ENCODE measurements at places on chromosomes 1 and 21.

GRCh38 chr1:103170609-103171008 lies 62.3 kb upstream of the COL11A1 start:
- no peak for DNase-seq

DNA sequence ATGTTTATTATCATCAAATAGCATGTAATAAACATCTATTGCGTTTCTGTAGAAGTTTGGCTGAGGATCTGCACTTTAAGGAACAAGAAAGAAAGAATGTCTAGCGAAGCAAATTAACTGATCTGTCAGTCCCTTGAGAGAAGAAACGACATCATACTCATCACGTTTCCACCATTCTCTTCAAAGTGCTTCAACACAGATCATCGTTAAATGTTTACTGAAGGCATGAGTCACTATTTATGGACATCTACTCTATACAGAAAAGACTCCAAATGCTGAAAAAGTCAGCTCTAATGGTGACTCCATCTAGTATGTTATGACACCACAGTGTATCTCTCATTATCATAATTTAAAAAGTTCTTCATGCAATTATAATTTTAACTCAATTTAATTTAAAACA lies 369.1 kb downstream of the RGS7 start:
- no peak for DNase-seq

GRCh38 chr1:78165816-78166215 lies 120.0 kb downstream of the GIPC2 start:
- no peak for DNase-seq

- DNase-seq: no peak
Observed at GRCh38 chr1:167849666-167850065, 64.3 kb downstream of the ADCY10 start.

- no peak for DNase-seq
Observed at GRCh38 chr21:34039678-34040382, 33.5 kb upstream of the MRPS6 start.

GRCh38 chr1:50123071-50123470 lies 14.4 kb downstream of the ELAVL4 start:
- DNase-seq: no peak

- DNase-seq: no peak
Observed at GRCh38 chr1:157304271-157304670, 166.1 kb upstream of the ETV3 start.

GRCh38 chr1:214277704-214278635 lies 3.0 kb upstream of the SMYD2 start:
- DNase-seq: no peak

- DNase-seq: no peak
Observed at GRCh38 chr1:219759095-219759494, 146.2 kb upstream of the ZC3H11B start.

DNA sequence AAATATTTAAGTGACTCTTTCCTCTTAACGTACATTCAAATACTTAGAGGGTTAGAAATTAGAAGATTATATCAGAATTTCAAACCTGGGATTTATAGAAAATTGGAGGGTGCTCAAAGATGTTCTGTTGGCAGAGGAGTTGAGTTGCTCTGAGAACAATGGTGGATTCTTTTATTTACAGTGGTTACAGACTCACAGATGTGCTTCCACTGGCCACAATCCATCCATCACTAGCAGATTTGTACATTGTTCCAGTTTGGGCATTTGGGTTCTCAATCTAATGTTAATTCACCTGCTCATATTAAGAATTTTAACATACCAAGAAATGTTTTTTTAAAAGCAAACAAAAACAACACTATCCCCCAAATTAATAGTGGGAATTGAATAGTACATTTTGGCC lies 23.5 kb downstream of the DNAJC6 start:
- DNase-seq: no peak

DNA sequence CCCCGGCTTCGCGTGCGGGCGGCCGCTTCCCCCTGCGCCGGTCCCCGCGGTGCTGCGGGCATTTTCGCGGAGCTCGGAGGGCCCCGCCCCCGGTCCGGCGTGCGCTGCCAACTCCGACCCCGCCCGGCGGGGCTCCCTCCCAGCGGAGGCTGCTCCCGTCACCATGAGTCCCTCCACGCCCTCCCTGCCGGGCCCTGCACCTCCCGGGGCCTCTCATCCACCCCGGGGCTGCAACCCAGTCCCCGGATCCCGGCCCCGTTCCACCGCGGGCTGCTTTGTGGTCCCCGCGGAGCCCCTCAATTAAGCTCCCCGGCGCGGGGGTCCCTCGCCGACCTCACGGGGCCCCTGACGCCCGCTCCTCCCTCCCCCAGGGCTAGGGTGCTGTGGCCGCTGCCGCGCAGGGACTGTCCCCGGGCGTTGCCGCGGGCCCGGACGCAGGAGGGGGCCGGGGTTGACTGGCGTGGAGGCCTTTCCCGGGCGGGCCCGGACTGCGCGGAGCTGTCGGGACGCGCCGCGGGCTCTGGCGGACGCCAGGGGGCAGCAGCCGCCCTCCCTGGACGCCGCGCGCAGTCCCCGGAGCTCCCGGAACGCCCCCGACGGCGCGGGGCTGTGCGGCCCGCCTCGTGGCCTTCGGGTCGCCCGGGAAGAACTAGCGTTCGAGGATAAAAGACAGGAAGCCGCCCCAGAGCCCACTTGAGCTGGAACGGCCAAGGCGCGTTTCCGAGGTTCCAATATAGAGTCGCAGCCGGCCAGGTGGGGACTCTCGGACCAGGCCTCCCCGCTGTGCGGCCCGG lies 159.2 kb downstream of the RUNX1 start:
- peak; percentile 89 for DNase-seq

GRCh38 chr1:202145068-202145743 lies 669 bp upstream of the ARL8A start:
- DNase-seq: no peak

DNA sequence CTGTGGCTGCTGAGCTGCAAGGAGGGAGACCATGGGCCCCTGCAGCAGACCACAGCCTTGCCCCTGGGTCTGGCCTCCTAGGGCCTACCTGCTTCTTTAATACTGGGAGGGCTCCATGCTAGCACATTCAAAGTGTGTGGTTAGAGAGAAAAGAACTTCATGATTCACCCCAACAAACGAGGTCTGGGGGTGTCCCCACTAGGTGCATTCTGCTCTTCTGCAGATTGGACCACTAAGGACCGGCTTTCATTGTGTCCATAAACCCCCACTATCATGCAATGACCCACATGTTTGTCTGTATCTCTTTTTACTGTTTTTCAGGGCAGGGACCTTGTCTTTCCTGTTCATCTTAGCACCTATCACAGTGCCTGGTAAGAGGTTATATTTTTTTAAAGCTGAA lies 185.4 kb downstream of the OMA1 start:
- DNase-seq: no peak

DNA sequence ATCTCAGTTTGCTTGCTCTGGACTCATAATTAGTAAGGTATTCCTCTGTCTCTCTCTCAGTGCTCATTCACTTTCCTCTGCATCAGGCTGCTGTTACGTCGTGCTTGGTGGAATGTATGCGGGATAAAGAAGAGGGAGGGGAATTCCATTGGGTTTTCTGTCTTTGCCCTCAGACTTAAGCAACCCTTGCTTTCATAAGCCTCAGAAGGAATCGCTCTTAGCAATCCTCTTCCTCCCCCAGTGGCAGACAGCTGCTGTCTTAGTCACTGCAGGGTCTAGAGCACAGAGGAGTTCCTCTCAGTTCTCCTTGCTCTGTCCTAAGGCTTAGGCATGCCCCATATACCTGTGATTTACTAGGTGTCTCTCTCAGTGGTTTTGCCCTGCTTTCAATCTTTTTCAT lies 19.1 kb upstream of the NTMT2 start:
- no peak for DNase-seq

DNA sequence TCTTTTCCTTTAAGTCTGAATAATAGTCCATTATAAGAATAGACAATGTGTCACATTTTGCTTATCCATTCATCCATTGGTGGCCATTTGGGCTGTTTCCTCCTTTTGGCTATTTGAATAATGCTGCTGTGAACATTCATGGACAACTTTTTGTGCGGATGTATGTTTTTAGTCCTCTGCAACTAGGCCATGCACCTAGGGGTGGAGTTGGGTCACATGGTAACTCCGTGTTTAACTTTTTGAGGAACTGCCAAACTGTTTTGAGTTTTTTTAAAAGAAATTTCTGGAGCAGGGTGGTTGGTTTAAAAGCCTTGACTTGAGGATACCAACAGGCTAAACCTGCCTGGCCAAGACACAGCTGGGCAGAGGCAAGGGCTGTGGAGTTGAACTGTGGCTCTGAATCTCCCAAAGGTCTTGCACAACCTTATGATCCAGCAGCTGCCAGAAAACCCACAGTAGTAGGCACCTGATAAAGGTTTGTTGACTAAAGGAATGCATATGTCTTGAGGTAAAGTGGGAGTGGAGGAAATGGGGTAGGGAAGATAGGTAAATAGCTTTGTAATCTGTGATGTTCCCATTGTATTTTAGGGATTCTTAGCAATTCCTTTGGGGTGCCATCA lies 5.6 kb upstream of the RPTN start:
- DNase-seq: no peak

DNA sequence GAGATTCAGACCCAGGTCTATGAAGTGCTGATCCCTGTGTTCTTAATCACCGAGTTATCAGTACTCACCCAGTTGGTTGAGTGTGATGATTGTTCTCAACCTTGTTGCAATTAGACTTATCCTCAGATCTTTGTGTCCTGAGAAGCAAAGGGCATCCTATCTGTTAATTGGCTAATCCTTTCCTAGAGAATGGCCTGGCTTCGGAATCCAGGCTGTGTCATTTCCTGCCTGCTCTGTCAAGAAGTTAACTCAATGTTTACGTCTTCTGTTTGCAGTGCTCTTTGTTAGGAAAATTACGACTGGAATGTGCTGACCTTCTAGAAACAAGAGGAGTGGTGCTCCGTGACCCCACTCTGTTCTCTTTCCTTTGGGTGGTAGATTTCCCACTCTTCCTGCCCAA lies 14.7 kb downstream of the GAS5 start:
- no peak for DNase-seq

DNA sequence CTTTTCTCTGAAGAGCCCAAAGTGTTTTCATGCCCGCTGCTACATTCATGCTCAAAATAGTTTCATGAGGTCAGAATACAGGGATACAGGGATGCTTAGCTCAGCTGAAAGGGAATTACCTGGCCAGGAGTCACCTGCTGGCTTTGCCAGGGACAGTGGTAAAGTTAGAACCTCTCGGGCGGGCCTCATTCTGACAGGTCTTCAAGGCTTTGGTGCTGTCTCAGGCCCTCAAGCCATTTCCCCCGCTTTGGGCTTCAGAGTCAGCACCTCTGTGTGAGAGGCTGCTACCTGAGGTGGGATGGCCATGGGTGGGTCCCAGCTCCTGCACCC lies 5.5 kb downstream of the RASSF5 start:
- no peak for DNase-seq

DNA sequence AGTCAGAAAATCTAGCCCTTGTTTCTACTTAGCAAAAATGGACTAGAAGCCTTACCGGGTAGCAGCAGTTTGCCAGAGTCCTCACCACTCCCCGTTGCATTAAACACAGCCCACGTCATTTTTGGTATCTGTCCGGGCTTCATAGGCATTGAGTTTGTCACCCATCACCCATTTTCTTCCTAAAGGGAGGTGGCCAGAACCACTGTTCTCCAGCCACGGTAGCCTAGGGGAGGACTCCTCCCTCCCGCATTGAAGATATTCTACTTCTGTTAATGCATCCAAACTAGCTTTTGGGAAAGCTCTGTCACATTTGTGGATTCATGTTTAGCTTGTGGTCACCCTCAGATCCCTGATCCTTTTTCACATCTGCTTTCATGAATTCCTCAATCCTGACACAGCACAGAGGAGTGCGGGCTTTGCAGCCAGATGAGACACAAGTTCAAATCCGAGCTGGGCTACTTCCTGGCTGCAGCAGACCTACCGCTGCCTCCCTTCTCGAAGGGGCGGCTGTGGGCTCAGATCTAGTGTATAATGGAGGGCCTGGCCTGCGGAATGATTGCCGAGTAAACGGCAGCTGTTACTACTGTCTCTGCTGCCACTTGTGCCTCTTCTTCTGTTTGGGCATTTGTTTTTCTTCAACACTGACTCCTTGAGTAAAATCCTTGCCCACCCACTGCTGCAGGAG lies 63.2 kb upstream of the EFHD2 start:
- DNase-seq: no peak

- no peak for DNase-seq
Observed at GRCh38 chr1:45442272-45442671, 48.7 kb downstream of the TESK2 start.

GRCh38 chr1:210455840-210456603 lies 127.3 kb downstream of the HHAT start:
- DNase-seq: no peak

DNA sequence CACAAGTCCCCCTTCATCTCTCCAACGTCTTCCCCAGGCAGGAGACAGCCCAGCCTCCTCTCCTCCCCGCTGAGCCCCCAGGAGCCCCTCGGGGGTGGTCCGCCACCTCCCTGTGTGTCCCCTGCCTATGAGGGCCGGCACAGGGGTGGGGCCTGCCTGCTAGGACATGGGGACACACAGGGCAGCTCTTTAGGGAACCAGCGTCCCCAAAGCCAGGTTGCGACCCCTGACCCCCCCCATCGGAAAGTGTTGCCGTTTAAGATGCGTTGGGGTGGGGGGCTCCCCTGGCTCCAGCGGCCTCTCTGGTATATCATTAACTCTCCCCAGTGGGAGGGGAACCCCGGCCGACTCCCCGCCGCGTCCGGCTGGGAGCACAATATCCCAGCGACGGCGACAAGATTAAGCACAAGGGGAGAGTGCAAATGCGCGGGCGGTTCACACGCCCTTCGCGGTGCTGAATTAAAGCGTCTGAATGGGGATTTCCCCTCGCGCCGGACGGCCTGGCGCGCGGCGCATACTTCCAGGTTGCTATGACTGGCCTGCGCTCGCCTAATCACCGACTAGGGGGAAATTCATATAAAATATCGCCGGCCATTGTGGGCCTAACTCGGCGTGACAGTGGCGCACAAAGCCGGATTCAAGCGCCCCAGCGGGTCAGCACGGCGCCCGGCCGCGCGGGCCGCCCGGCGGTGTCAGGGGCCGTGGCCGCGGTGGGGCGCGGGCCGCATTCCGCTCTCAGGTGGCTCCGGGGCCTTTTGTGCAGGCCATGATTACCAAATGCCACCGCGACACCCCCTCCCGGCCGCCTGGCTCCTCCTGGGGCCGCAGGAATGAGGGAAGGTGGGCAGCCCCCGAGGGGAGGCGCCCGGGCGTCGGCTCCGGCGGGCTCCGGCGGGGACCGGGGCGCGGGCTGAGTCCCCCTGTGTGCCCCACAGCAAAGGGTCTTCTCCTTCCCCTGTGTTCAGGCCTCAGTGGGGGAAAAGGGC lies 30.9 kb downstream of the WNT3A start:
- DNase-seq: no peak

GRCh38 chr1:71885171-71885570 lies 397.2 kb downstream of the NEGR1 start:
- no peak for DNase-seq

- no peak for DNase-seq
Observed at GRCh38 chr1:209645574-209646452, 6.4 kb downstream of the LAMB3 start.

- no peak for DNase-seq
Observed at GRCh38 chr1:73516451-73516850, 681.5 kb downstream of the LRRIQ3 start.

DNA sequence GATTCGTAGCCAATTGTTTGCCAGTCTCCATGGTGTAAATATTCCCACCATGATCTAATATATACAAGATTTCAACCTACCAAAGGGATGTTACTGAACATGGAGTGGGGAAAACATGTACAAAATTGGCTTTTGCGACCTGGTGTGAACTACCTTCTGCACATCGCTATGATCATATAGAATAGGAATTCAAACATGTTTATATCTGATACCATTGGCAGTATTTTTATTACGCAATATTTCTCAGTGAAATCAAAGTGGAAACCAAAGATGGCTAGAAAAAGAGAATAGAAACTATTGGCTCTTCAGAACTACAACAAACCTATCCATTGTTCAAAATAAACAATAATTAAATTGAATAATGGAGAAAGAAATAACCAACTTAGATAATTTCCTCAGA lies 285.1 kb downstream of the TPR start:
- no peak for DNase-seq

GRCh38 chr21:15301014-15301413 lies 236.2 kb upstream of the NRIP1 start:
- no peak for DNase-seq
